ENCODE measurements at places on chromosomes 5 and 9.

GRCh38 chr5:55544341-55544740 lies 9.6 kb upstream of the PLPP1 start:
- DNase-seq: no peak

DNA sequence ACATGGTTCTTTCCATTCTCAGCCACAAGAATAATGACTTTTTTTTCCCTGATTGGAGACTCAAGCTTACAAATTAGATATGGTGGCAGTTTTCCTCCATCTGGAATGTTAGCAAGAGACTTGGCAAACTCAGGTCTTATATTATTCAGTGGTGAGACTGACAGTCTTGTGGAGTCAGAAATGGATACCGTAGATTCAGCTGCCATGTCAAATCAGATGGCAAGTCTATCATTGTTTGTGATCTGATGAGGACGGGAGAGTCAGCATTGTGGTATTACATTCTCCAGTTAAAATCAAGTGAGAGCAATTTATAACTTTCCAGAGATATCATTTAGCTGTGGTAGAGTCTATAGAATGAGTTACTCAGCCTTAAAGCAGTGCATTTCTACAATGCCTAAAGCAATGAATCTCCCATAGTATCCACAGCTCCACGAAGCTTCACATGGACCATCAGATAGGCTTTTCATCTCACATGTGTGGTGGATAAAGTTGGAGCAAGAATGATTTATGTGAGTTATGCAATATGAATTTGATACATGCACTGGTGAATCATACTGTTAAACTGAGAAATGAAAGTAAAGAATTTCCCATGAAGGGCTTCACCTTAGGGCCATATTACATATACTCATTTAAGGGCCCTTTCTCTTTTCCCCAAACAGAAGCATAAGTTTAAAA lies 430.6 kb downstream of the ZNF608 start:
- peak; percentile 36 for DNase-seq

DNA sequence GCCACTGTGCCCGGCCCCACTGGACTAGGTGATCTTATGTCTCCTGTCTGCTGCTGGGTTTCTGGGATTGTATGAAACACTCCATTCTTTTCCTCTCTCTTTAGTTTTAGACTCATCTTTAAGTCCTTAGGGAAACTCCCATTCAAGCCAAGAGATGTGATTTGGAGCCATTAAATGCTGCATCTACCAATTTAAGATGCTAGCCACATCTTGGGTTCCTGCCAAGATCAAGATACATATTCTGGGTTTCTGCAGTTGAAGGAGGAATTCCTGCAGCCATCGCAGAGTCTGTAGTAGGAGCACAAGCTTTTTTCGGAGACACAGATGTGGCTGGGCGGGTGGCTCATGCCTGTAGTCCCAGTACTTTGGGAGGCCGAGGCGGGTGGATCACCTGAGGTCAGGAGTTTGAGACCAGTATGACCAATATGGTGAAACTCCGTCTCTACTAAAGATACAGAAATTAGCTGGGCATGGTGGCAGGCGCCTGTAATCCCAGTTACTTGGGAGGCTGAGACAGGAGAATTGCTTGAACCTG lies 23.2 kb downstream of the STXBP1 start:
- DNase-seq: no peak

DNA sequence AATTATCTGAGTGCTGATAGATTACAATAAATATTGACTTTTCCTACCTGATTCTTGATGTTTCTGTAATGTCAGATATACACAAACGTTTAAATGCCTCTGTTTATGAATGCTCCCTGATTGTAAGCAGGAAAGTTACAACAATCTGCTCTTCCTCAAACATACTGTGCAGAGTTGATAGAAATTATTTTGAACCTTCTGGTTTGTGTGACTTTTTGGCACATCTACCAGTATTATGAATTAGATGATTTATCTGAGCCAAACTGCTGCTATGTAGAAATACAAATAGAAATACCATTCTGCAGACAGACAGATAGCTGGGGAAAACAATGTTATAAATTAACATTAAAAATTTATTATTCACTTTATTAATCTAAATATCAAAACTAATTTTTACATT lies 113.0 kb downstream of the SLF1 start:
- DNase-seq: no peak

DNA sequence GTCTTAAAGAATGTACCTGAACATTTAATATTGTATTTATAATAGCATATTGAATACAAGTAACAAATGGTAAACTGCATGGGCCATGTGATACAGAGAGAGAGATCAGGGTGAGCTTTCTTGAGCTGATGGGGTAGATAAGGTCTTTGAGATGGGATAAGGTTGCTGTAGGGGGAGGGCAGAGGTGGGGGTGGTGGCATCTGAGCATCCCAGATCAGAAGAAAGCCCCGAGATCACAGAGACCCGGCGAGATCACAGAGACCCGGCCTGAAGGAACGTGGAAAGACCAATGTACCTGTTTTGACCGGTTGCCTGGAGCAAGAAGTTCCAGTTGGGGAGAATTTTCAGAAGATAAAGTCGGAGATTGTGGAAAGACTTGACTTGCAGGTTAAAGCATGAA lies 6.6 kb downstream of the SMARCA2 start:
- no peak for DNase-seq

DNA sequence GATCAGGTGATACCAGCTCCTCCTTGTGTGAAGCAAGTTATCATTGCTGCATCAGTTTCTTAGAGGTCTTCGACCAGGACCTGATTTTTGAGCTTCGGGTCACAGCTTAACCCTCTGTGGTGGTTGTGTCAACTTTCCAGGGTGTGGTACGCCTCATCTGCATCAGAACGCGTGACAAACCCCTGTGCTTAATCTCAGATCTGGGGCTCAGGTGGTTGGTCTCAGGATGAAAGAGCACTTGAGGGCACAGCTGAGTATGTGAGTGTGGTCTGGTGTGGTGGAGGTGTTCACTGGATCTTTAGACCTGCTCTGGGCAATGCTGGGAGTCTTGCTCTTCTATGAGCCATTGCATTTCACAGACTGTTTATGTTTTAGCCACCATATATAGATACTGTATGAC lies 64.1 kb downstream of the OSTF1 start:
- DNase-seq: no peak

DNA sequence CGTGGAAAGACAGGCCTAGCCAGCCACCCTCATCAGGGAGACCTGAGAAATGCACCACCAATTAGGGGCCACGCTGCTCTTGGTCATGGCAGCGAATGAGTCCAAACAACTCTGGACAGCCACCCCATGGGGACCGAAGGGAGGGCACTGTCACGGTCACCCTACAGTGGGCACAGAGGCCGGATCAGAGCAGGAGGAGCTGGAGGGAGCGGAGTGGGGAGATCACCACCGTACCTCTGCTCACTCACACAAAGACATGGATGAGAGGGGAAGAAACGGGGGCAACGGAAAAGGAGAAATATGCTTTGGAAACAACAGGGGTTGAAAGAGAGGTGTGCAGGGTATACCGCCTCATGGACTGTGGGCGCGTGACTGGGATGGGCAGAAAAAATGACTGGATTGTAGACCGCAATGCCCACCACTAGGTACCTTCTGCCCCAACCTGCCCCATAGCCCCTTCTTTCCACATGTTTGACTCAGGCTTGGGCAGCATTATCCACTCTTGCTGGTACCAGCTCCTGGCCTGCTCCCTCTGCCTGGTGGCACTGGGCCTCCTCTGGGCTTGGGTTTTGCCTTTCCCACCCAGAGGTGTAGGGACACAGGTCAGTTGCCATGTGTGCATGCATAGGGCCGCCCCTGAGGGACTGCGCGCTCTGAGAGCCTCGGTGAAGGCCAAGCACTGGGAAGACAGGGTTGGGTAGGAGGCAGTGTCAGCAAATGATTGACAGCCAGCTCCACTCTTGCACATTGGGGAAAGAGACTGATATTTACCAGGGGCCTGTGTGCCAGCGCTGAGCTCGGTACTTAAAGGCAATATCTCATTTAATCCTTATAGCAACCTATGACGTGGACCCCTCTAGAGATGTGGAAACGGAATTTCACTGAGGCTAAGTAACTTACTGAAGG lies 76.6 kb downstream of the CRB2 start:
- DNase-seq: no peak

DNA sequence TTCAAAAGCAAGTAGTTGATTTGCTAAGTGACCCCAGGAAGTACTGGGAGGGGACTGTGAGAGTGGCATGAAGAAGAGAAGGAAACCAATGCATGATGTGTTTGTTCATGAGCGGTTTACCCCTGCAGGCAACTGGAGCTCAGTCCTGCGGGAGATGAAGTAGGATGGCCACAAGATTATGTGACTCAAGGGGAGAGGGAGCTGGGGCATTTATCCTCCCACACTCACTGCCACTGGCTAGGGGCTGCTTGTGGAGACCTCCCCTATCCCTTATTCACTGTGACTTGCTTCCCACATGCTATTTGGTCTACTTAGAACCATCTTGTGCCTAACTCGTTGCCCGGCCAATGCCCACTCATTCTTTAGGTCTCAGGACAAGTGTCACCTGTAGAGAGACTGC lies 60.6 kb upstream of the TRIO start:
- DNase-seq: no peak

DNA sequence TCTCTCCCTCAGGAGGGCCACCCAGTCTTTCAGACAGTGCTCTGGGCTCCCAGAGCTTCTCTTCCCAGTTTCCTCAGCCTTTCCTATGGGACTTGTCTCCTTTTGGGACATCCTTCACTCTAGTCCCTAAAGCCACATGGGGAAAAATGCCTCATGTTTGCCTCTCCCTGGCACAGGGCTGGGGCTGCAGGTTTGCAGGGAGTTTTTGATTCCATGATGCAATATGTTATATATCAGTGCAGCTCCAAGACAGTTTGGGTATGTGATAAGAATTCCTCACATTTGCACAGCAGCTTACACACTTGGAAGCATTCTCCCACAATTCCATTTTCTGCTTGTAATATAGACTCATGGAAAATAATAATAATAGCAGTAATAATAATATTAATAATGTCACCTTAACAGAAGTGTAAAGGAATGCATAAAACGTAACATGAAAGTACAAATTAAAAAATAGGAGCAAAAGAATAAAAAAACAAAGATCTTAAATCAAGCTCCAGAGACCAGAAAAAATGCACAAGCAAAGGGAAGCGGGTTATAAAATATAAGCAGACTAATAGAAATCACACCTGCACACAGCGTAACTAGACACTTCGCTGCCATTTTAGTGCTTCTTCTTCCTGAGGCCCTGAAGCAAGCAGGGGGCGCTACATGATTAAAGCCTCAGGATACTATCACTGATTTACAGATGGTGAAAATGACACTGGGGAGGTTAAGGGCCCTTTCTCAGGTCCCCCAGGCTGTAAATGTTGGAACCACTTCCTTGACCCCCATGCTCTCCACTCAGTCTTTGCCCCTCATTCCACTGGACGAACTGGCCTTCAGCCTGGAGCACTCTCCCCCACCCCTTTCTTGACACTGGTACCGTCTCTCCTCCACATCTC lies 70.0 kb upstream of the IL17B start:
- no peak for DNase-seq

DNA sequence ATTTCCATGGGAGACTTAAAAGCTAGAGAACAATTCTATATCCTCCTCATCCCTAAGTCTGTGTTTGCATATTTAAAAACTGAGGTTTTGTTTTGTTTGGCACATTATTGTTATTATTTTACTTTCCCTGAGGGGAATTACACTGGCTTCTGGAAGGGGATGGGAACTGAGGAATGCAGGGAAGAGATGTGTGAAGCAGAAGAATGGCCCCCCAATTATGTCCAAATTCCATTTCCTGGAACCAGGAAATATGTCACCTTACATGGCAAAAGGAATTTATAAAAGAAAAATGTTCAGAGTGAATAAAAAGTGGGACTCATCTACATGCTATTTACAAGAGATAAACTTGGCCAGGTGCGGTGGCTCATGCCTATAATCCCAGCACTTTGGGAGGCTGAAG lies 129.8 kb downstream of the MARCHF11 start:
- DNase-seq: no peak

DNA sequence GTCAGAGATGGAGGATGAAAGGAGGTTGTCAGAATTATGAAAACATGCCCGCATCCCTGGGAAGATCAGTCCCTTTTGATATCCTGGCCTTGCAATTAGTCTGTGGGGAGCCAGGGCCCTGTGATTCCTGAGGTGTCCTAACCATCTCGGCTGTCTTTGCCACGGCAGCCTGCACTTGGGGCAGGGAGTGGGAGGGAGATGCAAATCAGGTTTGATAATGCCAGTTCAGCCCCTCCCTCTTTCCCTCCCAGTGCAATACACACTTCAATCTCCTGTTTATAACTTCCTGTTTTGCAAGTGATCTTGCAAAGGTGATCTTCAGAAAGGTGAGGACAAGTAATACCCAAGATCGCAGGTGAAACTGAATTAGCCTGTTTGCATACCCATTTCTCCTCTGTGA lies 114.0 kb upstream of the ALDH1B1 start:
- no peak for DNase-seq

GRCh38 chr5:168886157-168886556 lies 307.0 kb upstream of the PANK3 start:
- DNase-seq: no peak

- peak; percentile 85 for DNase-seq
These were observed 229.5 kb upstream of the PAPPA start for GRCh38 chr9:115923903-115924668.

GRCh38 chr9:18456624-18457237 lies 17.2 kb upstream of the ADAMTSL1 start:
- DNase-seq: no peak

DNA sequence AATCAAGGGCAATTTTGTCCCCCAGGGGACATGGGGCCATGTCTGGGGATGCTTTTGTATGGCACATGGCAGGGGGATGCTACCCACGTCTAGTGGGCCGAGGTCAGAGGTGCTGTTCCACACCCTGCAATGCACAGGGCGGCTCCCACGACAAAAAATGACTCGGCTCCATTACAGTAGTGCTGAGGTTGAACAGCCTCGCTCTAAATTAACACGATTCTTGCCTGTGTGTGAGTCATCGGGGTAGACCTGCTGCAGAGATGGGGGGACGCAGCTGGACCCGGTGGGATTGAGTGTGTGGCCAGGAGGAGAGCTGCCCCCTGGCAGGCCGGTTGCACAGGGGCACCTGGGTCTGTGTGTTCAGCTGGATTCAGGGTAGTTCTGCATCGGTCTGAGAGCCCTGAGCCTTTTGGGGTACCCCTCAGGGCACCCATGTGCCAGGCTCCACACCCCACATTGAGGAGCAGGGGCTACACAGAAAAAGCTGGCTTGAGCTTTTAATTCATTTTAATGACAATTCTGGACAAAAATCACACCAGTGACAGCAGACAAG lies 20.0 kb upstream of the COL5A1 start:
- DNase-seq: no peak

- peak; percentile 99 for DNase-seq
These were observed 1504.6 kb upstream of the CDH9 start for GRCh38 chr5:28542987-28543386.

- DNase-seq: no peak
These were observed 66.8 kb downstream of the PTPDC1 start for GRCh38 chr9:94150890-94151650.

Data from non-pigmented ciliary epithelial cell (primary cell).